B cell (primary cell): ENCODE measurements at places on chromosomes 3 and 15. TPM values are rescaled to one million over a fixed set of nuclear protein-coding genes. Genes with fewer than 3 reads are reported as not detected.

DNA sequence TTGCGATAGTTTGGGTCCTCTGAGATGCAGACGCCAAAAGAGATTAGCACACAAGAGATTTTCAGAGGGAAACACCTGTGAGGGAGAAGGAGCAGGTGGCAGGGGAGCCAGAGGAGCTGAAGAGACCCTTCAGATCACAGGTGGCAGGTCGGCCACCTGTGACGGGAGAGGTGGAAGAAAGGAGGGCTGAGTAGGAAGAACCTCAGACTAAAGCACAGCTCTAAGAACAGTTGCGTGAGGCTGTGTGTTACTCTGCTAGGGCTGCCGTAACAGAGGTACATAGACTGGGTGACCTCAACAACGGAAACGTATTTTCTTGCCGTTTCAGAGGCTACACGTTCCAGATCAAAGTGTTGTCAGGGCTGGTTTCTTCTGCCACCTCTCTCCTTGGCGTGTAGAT, 38.5 kb downstream of the C2CD4A start:
- no peak for DNase-seq

Gene RGMA
- not detected in 2 replicates for polyA plus RNA-seq

DNA sequence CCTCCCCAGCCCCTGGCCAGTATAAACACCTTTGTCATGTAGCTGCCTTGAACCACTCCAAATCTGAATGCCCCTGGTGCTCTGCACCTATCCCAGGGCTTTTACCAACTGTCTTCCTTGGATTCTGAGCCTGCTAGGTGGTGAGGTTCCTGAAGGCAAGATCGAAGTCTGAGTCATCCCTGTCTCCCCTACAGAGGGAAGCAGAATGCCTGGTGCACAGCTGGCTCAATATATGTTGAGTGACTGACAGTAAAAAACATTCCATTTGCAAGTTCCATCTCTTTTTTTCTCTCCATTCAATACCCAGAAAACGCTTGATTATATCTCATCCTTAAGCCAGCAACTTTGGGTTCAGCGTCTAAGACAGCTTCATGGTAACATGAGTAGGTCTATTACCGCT, 24.7 kb downstream of the SLC24A1 start:
- no peak for DNase-seq

DNA sequence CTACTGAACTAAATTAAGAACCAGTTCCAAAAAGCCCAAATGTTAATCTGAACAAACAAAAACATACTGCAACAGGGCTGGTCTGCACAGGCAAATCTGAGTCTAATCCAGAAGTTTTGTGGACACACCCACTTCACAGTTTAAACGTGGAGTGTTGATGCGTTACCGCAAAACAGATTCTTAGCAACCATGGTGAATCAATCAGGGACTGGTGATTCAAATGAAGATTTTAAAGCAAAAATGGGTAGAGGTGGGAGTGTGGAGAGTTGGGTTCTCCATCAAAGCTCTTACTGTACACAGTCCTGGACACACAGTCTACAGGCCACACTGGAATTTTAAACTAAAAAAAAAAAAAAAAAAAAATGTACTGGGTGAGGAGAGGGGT, 5.2 kb downstream of the ANXA2 start:
- no peak for DNase-seq

DNA sequence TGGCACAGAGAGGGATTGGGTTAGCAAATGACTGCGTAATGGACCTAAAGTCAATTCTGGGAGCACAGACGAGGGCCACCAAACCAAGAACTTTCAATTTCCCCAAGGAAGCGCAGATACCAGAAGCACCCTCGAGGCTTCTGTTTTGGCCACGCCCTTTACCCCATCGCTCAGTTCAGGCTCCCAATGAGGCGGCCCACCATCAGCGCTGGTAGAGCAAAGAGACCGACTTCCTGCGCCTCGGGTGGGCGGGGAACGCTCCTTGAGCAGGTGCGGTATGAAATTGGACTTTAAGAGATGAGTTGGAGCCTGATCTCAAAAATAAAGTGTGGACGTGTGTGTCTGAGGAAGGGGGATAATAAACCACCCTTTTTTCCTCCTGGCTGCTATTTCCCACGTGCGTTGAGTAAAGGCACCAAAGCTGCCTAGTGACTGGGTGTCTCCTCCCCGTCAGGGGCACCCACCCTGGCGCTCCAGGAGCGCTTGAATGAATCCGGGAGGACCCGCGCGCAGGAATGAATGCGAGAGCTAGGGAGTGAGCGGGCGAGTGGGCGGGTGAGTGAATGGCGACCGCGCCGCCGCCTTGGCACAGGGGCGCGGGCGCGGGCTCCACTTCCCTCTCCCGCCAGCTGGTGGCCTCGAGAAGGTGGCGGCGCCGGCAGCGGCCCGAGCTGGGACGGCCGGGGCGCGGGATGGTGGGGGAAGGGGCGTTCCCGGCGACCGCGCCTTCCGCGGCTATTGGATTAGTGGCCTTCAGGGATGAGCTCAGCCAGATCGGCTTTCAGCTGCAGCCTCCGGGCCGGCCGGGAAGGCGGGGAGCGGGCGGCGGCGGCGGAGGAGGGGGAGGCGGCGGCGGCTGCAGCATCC, at the start of gene SPSB4:
Gene SPSB4, plus strand, starts transcription at position 772 of the 867 bp plus-strand sequence. CDS start 14,758 bp downstream, outside the sequence.
- DNase-seq = peak; percentile 15

- peak; percentile 68 for DNase-seq
Measured at GRCh38 chr3:5426094-5426883, 238.8 kb downstream of the EDEM1 start.

Gene C15orf62
- polyA plus RNA-seq = 0.30 and 0.50 TPM in 2 replicates

- DNase-seq = no peak
Measured at GRCh38 chr3:171749124-171749523, 61.2 kb downstream of the PLD1 start.

DNA sequence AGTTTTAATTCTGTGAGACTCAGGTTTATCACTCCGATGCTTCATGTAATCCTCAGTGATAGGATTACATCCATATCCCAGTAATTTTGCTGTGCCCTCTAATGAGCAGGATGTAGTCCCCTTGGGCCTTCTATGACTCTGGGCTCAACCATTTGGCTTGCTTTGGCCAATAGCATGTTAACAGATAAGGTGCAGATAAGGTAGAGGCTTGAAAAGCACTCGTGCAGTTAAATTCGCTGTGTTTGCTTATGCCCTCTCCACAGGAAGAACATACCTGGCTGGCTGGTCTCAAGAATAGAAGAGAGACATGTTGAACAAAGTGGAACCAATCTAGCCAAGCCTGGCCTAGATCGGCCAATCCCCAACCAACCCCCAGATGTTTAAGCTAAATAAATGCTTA, 20.1 kb downstream of the CCDC13 start:
- DNase-seq = no peak

- no peak for DNase-seq
Measured at GRCh38 chr3:40173227-40173721, 136.2 kb upstream of the EIF1B start.

DNA sequence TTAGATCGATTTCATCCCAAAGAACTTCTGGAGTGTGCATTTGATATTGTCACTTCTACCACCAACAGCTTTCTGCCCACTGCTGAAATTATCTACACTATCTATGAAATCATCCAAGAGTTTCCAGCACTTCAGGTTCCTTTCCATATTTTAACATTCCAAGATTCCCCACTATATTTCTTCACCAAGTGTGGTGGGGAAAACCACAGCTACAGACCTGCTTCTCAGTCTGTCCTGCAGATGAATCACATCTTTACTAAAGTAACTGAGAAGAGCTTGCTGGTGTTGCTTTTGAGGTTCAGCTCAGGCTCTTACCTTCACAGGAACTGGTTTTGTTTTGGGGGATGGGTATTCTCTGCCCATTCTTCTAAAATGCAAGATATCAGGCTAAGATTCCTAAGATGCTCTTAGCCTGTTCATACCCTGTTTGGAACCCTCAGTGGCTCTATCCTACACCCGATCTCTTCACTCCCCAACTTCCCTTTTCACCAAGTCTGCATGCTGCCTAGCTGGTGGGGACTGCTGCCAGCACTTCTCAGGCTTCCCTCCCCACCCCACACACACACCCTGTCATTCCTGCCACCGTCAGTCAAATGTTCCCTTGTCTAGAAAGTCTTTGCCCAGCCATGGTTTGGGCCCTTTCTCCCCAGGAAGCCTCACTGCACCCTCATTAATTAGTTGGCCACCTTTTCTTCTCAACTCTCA, 30.8 kb downstream of the SRP14 start:
- DNase-seq = no peak

DNA sequence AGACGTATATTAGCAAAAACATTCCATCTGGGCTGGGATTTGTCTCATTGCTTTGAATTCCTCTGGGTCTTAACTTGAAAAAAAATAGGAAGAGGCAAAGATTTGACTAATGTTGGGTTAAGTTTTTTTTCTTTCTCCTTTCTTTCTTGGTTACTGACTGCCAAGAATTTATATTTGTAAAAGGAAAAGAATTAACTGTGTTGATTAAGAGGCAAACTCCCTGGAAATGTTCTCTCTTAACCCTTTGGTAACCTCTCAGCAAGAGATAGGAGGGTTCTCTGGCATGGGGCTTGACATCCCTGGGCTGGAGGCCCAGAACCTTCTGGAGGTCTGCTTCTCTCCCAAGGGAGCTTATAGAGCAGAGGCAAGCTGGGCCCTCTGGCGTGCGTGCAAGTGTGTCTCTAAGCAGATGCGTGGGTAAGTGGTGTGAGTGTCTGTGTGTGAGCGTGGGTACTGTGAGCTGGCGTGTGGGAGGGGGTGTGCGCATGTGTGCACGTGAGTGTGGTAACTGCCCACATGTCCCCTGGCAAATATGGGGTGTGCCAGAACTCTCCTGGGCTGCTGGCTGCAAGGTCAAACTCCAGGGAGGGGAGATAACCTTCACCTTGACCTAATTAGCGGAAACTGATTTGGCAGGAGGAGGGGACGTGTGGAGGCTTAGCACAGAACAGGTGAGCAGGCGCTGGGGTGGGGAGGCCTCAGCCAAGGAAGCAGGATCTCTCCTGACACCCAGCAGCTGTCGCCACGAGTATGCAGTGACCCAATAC, 49.4 kb upstream of the MAGEF1 start:
- DNase-seq = no peak

GRCh38 chr3:46831316-46831715, 31.9 kb downstream of the MYL3 start:
- DNase-seq = no peak

DNA sequence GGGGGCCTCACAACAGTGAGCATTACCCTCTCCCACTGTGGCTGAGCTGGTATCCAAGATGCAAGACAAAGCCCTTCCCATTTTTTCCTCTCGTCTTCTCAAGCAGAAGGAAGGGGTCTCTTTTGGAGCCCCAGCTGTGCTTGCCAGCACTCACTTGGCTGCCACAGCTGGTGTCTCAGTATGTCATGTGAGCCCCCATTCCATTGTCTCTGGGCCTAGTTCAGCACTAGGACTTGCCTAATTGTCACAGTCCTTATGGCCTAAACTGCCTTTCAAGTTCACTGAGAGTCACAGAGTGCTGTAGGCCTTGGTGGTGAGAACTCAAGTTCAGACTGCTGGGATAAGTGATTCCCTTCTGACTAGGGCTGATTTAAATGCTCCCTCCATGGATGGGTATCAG, 89.8 kb downstream of the ARHGEF26 start:
- DNase-seq = no peak

- DNase-seq = no peak
Measured at GRCh38 chr15:98231696-98232440, 271.4 kb downstream of the ARRDC4 start.

Gene LTF
- polyA plus RNA-seq = not detected in 2 replicates

GRCh38 chr3:38038447-38038911, 529 bp upstream of the DLEC1 start:
- DNase-seq = no peak

Gene HGD
- 0.46 and 0.75 TPM in 2 replicates for polyA plus RNA-seq

Gene GABRA5
- polyA plus RNA-seq = not detected in 2 replicates

Gene PLSCR1
- polyA plus RNA-seq = 16.8 and 28.8 TPM in 2 replicates

Gene FGF12
- polyA plus RNA-seq = 0.03 TPM in 1 of 2 replicates, not detected in the other

GRCh38 chr3:144553301-144553700, 581.7 kb downstream of the DIPK2A start:
- no peak for DNase-seq
